Immature natural killer cell (primary cell): ENCODE measurements at places on chromosomes 6 and 20. TPM values are rescaled to one million over a fixed set of nuclear protein-coding genes. Genes with fewer than 3 reads are reported as not detected.

DNA sequence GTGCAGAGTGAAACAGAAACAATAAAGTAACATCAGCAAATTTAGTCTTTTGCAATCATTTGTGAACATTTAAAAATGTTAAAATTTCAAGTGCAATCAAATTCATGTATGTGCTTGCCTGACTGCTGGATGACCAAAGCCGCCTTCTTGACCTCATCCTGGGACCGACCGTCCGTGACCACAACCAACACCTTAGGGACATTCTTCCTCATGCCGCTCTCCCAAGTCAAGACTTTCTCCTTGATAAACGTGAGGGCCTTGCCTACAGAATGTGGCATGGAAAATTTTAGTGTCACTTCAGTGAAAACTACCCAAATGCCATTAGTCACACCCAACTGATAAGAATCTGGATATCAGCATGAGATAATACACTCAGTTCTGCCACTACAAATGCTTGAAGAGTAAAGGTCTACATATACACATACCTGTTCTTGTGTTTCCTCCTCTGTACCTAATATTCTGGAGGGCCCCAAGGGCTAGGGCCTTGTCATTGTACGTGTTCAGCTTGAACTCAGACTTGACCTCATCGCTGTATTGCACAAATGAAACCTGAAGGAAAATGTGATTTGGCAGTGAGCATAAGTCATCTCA lies 86.8 kb downstream of the COL12A1 start:
- no peak for DNase-seq

GRCh38 chr20:48281501-48281900 lies 496.2 kb upstream of the SULF2 start:
- no peak for DNase-seq

DNA sequence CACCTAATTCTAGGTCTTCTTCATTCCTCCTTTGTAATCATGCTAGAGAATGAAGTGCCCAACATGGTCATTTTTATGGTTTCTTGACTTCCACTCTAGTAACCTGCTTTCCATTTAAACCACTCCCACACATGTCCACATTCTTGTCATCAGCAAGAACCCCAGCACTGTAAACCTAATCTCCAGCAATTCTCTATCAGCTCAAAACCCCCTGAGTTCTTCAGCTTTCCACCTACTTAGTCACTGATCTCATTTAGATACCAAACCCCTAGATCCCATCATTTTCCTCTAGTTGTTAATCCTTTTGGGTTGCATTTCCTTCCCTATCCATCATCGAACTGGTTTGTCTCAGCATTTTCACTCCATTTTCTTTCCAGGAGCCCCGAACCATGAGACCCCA lies 49.7 kb downstream of the GOPC start:
- DNase-seq = no peak

The FGD2 gene
- polyA plus RNA-seq = 1.9 TPM

The UNC5CL gene
- not detected for polyA plus RNA-seq

The VWA7 gene
- polyA plus RNA-seq = 0.21 TPM
